ENCODE measurements at places on chromosomes 5 and 9.

DNA sequence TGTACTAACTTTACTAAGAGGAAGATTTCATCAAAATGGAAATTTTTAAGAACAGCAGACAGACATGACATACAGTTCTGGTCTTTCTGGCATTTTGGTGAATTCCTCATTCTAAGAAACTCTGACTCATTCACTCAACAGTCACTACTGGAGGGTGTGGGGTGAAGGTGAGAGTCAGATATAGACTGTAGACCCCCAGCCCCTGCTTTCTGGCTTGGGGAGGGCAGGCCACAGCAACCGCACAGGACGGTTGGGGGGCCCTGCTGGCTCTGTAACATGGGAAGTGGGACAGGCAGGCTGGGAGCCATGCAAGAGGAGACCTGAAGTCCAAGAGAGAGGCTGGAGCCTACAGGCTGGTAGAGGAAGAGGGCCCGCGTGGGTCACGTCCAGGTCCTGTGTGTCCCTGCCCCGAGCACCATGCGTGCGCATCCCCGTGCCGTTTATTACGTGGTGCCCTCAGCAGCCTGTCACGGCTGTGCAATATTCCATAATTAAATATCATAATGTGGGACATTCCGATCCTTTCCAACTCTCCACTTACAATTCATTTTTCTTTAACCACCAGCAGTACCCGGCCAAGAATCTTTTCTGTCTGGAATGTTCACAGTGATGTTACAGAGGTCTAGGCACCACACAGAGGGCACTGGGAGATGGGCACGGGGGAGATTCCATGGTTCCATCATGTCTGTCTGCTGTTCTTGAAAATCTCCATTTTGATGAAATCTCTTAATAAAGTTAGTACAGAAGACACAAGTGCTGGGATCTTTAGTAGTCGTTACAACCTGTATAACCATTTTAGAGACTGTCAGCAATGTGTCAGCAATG lies 75.5 kb downstream of the SEMA4D start:
- DNase-seq: peak; percentile 28

- DNase-seq: no peak
Observed at GRCh38 chr9:134549336-134549735, 92.3 kb upstream of the COL5A1 start.

GRCh38 chr5:140524003-140524402 lies 23.5 kb upstream of the EIF4EBP3 start:
- DNase-seq: no peak

DNA sequence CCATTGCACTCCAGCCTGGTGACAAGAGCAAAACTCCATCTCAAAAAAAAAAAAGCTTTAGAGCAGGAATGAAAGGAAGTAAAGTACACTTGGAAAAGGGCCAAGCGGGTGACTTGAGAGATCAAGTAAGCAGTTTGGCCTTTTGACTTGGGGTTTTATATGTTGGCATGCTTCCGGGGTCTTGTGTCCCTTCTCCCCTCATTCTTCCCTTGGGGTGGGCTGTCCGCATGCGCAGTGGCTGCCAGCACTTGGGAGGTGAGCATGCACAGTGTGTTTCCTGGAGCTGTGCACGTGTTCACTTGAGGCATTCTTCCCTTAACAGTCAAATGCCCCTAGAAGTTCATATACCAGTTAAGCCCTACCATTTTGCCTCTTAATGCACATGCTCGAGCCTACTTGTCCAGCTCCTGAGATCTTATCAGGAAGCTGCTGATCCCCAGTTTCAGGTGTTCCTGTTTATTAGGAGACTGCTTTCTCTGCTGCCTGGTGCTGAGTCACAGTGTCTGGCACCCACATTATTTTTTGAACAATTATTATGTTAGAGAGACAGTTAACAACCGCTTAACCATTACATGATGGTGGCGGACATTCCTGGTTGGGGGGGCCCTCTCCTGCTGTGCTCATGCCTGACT lies 32.6 kb upstream of the PRRC2B start:
- no peak for DNase-seq

GRCh38 chr9:123608104-123608503 lies 252.1 kb downstream of the CRB2 start:
- no peak for DNase-seq

GRCh38 chr9:119951090-119951489 lies 581.9 kb upstream of the BRINP1 start:
- DNase-seq: no peak

GRCh38 chr5:139584137-139584536 lies 23.0 kb downstream of the UBE2D2 start:
- no peak for DNase-seq
